ENCODE measurements at places on chromosomes 2 and 18.

GRCh38 chr2:217398860-217399259, 539.0 kb upstream of the TNP1 start:
- DNase-seq = no peak

- DNase-seq = no peak
Observed at GRCh38 chr2:98505311-98505808, 60.7 kb downstream of the INPP4A start.

GRCh38 chr2:180180511-180180910, 173.4 kb upstream of the CWC22 start:
- DNase-seq = no peak

- DNase-seq = peak; percentile 82
Observed at GRCh38 chr2:239721991-239722759, 303.0 kb downstream of the NDUFA10 start.

- DNase-seq = no peak
Observed at GRCh38 chr2:207502577-207503198, 27.1 kb upstream of the CREB1 start.

- no peak for DNase-seq
Observed at GRCh38 chr2:212919238-212919637, 232.2 kb downstream of the IKZF2 start.

GRCh38 chr2:148273158-148273691, 252.3 kb downstream of the MBD5 start:
- no peak for DNase-seq

DNA sequence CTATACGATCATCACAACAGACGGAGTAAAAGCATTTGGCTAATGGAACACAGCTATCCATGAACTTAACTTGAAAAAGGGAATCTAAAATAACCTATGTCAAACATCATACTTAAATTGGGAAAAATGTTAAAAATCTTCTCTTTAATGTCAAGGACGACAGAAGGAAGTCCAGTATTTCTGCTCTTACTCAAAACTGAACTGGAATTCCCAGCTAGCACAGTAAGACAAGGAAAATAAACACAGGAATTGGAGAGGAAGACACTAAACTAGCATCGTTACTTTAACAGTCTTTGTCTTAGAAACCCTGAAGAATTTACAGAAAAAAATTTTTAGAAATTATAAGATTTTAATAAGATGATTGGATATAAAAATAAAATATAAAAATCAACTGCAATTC, 112.6 kb downstream of the HDAC4 start:
- no peak for DNase-seq

All from mesenteric fat pad (tissue), 1 donor.